T-helper 9 cell (primary cell): ENCODE measurements at places on chromosomes 7 and 10.

GRCh38 chr7:128247640-128248194, 6.6 kb downstream of the LEP start:
- no peak for DNase-seq

DNA sequence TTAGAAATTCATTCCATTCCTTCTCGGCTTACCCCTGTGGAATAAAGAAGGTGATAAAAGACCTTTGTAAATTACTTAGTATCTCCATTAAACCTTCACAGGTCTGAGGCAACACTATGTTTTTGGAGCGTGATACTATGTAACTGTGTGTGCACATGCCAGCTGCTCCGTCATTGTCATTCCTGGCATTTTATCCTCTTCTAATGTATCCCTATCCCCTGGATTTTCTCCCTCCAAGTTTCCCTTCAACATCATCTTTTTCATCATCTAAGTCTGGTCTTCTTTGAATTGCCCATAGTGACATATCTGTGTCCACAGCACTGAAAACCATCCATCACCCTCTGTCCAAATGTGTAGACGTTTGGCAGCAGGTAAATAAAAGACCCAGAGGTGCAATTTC, 125.7 kb downstream of the TEX36 start:
- no peak for DNase-seq

DNA sequence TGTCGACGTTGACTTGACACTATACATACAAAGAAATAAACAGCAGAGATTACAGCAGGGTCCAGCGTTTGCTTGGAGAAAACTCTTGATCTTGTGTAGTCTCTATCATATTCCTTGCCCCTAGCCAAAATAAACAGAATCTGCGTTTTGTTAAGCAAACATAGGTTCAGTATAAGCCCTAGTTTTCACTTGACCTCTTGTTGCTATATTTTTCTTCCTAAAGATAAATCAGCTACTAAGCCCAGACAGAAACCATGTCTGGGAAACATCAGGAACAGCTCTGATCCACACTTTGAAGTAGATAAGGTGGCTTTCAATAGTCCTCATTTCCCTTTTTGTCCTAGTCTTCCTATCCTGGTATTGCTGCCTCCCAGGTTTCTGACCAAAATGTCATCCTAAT, 328.2 kb upstream of the MAGI2 start:
- no peak for DNase-seq

DNA sequence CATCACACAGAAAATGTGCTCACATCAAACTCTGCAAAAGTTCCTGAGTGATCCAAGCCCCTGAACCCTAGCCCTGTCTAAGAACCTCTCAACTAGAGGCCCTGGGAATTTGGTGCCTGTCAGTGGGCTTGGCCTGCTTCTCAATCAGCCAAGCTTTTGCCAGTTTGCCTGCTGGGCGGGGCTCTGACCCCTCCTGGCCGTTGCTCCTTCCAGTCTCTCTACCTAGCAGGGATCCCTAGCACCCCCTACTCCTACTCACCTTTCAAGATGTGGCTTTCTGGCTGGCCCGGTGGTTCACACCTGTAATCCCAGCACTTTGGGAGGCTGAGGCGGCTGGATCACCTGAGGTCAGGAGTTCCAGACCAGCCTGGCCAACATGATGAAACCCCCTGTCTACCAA, 2.1 kb downstream of the KLRG2 start:
- no peak for DNase-seq

DNA sequence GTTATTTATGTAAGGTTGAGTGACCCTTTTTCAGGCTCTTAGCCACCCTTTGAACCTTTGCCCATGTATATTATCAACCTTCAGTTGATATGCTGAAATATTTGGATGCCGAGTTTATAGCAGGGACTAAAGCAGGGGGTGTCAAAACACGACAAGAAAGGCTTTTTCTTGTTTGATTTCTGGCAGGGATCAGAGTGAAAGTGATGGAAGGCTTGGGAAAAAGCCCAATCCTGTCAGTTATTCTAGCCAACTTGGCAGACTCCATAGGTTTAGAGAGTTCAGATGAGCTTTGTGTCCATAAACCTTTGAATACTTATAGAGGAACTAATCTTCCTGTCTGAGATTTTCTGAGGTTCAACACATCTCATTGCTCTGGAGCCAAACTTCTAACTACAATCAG, 47.5 kb downstream of the INHBA start:
- no peak for DNase-seq
